T-helper 17 cell (primary cell): ENCODE measurements at places on chromosomes 16 and 17.

DNA sequence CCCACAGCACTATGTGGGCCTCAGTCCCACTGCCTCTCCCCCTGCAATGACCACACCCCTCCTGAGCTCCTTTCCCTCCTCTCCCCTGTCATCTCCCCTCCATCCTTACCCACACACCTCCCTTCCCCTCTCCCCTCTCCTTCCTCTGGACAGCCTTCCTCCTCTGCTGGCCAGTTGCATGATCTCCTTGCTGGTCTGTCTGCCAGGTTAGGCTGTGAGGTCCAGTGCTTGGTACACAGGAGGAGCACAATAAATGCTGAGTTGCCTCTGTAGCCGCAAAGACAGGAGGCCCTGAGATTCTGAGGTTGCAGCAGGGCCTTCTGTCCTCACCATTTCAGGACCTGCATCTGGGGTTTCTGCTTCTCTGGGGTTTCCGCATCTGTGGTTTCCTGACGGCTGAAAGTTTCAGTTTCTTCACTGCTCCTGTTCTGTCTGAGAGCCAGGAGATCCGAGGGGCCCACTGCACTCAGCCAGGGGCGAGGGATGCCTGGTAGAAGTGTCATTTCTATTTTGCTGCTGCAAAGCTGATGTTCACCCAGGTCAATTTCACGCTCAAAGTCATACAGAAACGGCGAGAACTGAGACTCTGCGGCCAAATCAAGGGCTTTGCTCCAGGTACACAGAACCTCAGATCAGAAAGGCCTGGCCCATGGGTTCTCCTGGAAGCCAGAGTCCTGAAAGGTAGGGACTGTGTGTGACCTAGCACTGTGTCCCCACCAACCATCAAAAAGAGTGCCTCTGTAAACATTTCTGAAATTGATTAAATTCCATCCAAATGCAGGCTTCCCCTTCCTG lies 4.6 kb upstream of the SLC12A3 start:
- DNase-seq: no peak

DNA sequence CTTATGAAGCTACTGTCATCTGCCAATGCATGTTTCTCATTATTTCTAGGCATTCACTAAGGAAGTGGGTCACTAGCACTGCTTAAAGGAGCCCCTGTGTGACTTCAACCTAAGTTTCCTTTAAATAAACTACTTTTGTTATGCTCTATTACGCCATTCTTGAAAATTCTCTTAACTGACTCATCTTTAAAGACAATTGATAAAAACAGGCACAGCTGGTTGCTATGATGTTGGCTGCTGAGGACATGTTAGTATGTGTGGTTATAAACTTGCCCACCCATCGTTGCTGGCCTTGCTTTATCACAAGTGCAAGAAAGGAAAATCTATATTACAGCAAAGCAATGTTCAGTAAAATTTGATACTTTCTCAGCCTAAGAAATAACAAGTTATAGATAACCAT lies 75.8 kb upstream of the CNTNAP4 start:
- DNase-seq: no peak

DNA sequence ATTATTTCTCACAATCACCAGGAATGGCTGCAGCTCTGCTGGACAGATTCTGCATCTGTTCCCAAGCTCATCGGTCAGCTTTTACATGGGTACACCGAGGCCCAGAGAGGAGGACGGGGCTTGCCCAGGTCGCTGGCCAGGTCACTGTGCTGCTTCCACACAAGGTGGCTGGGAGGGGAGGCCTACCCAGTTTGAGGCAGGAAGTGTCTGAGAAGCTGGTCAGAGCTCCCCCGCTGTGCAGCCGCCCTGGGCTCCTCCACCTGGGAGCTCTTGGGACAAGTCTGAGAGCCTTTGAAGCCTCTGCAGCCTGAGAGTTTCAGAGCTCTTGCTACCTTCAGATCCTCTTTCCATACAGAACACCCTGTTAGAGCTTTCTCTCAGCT lies 143.3 kb downstream of the CLEC16A start:
- no peak for DNase-seq

DNA sequence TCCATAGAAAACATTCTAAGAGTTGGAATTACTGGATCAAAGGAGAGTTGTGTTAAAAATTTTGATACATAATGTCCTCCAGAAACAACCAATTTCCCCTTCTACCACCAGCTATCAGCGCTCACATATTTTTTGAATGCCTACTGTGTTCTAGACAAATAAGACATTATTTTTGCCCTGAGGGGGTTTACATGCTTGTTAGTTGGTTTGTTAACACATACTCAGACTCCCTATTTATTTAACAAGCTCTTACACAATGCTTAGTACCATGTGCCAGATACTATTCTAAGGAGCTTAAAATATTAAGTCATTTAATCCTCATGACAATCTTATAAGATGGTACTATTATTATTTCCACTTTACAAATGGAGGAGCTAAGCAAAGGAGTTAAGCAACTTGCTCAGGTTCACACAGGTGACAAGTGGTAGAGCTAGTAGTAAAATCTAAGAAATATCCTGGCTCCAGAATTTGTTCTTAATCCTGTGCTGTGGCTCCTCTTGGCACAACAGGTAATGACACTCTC lies 194.2 kb downstream of the UTP18 start:
- DNase-seq: no peak

- DNase-seq: no peak
These were observed 105.0 kb downstream of the CCDC182 start for GRCh38 chr17:57640079-57640478.

GRCh38 chr17:43556292-43556691 lies 10.2 kb upstream of the ETV4 start:
- no peak for DNase-seq

DNA sequence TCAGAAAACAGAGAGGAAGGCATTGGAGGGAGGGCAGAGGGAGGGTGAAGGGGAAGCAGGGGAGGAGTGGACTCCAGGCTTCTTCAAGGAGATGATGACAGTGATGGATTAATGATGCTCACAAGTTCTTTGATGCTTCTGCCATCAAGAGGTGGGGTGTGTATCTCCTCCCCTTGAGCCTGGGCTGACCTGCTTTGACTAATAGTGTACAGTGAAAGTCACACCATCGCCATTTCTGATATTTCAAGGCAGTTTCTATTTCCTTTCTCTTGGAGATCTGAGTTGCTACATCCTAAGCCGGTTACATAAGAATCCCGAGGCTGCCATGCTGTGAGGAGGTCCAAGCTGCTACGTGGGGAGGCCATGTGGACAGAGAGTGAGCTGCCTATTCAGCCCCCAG lies 312.5 kb downstream of the MAF start:
- no peak for DNase-seq

- no peak for DNase-seq
These were observed 4.7 kb downstream of the MNT start for GRCh38 chr17:2396192-2396567.

DNA sequence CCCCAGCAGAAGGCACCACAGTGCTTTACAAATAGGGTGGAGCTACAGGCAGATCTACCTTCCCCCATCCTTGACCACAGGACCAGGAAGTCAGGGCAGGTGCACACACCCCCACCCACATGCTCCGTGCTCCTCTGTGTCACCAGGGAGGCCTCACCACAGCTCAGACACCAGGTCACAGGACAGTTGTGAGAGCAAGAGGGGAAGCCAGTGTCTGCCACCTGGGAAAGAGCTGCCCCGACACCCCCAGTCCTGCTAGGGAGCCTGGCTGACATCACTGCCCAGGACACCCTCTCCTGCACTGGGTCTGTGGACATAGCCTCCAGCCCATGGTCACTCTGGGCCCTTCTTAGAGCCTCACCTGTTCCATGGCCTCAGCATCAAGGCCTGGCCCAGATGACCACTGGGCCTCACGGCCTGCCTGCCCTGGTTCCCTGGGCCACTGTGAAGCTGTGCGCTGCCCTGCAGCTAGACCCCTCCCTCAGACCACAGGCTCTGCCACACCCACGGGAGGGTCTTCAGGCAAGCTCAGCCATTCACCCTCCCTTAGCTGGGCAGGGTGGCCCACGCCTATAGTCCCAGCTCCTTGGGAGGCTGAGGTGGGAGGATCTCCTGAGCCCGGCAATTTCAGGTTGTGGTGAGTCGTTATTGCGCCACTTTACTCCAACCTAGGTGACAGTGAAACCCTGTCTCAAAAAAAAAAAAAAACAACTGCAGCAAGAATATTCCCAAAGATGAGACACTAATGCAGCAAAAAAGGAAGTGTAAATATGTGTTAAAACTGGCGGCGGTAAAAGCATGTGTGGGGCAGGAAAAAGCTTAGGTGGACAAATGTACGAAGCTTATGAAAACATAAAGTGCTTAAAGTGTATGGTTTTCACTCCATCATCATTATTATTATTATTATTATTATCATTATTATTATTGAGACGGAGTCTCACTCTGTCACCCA lies 14.2 kb downstream of the POLR3K start:
- no peak for DNase-seq
